ENCODE measurements at places on chromosomes 5 and 9.

GRCh38 chr5:140764177-140764973, 21.6 kb upstream of the PCDHA1 start:
- no peak for DNase-seq

- DNase-seq: no peak
Observed at GRCh38 chr5:17403695-17404490, 94.1 kb upstream of the TAF11L2 start.

DNA sequence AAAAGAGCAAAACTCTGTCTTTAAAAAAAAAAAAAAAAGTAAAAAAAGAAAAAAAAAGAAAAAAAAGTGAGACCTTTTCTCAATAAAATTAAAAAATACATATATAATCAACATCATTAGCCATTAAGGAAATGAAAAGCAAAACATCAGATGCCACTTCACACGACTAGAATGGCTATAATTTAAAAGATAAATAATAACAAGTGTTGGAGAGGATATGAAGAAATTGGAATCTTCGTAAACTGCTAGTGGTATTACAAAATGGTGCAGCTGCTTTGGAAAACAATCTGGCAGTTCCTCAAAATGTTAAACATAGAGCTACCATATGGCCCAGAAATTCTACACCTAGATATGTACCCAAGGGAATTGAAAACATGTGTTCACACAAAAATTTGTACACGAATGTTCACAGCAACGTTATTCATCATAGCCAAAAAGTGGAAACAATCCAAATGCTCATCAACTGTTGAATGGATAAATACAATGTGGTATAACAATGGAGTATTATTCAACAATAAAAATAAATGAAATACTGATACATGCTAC, 45.3 kb upstream of the SIL1 start:
- DNase-seq: no peak

DNA sequence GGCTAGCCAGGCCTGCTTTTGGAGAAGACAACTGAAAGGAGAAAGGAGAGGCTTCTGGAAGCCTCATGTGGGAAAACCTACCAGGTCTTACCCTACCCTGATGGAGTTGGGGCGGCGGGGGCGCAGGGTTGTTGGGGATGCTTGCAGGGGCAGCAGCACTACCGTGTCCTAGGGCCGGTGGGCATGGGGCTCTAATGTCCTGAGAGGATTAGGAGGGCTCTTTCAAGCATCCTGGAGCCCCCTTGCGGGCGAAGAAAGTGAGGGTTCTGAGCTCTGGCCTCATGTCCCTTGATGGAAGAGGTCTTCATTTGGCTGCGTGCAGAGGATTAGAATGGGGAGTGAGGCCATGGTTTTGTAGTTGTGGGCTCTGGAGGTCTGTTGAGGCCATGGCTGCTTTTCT, 86.9 kb upstream of the PITX1 start:
- no peak for DNase-seq

DNA sequence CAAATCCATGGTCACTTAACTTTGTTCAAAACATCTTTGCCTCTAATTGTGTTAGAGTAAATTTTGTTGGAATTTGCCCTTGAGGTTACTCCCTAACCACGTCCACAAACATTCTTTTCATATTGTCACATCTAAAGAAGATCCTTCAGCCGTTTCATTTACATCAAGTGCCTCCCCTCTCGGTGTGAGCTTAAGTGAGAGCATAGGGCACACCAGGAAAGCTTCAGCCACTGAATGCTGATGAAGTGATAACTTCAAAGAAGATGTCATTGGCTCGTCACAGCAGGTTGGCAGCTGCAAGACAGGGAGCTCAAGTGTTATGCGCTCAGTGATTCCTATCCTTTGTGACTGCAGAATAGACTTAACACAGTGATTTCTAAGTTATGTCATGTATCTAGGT, 49.6 kb upstream of the ADAMTS19 start:
- no peak for DNase-seq

DNA sequence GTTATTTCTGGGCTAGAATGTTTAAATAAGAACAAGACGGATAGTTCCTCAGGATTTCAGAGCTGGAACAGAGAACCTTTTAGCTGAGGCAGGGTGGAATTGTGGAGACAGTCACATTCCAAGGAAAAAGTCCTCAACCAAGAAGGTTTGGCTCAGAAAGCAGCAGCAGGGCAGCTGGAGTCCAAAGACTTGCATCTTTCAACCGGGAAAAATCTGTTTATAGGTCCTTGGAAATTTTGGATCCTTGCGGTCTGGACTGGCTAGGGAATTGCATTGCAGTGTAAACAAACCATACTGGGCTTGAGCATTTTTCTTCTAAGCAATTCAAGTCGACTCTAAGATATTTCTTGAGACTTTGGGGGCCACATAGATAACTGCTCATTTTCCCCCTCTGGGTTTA, 40.8 kb upstream of the HMHB1 start:
- no peak for DNase-seq

DNA sequence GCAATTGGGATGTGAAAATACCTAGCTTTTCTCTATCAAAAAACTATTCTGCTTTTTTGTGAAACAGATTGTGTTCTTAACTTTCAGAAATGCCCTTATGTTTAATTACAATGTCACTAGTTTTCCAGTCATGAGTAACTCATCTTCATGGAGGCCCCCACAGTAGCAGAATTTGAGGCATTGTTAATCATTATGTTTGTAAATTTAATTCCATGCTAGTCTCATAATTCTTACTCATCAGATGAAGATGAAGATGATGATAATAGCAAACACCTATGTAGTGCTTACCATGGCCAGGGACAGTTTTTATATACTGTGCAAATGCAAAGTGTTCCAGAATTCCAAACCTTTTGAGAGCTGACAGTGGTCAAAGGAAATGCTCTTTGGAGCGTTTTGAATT, 27.7 kb upstream of the F2R start:
- no peak for DNase-seq

DNA sequence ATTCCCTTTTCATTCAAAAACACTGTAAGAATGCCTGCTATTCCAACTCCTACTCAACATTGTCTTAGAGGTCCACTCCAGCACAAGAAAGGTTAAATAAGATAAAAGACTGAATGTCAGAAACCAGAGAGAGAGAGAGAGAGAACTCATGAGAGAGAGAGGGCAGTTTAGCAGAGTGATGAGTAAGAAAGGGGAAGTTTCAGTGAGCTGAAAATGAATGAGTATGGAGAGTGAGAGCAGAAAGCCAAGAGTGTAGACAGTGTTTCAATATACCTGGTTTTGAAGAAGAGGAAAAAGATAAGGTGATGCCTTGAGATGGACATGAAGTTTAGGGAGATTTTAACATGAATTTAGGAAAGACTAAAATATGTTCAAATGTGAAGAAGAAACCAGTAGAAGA, 528.0 kb upstream of the SEMA6A start:
- no peak for DNase-seq

- no peak for DNase-seq
Observed at GRCh38 chr5:142860270-142860669, 90.1 kb downstream of the ARHGAP26 start.

DNA sequence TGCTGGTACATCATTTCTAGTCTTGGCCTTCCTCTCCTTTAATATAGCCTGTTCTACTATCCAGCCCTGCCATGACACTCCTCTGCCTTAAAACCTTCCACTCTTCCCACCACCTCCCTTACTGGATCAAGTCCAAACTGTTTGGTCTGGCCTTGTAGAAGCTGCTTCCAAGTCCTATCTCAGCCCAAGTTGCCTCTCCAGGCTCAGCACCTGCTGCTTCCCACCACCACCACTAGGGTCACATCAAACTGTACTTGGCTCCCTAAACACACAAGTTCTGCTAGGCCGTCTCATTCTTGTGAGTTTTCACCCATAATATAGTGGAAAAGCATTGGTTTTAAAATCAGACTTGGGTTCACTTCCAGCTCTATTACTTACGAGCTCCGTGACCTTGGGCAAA, 1.4 kb downstream of the NDUFA8 start:
- peak; percentile 39 for DNase-seq

- DNase-seq: no peak
Observed at GRCh38 chr5:143837306-143837848, 25.4 kb downstream of the HMHB1 start.

GRCh38 chr5:14441641-14442040, 140.0 kb upstream of the OTULINL start:
- no peak for DNase-seq

DNA sequence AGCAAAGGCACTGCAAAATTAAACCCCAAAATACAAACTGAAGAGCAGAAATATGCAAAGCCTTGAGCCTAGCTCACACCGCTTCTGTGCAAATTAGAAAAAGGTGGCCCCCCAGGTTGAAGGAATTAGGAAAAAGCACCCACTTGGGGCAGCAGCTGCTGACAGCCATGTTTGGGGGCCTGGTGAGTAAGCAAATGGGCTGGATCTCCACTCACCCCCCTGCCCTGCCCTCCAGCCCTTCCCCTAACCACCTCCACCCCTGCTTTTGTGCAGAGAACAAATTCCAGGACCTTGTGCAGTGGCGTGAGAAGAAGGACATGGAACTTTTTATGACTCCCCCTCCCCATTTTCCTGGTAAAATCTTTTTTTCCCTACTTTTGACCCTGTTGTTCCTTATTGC, 92.0 kb upstream of the DNAH5 start:
- no peak for DNase-seq

DNA sequence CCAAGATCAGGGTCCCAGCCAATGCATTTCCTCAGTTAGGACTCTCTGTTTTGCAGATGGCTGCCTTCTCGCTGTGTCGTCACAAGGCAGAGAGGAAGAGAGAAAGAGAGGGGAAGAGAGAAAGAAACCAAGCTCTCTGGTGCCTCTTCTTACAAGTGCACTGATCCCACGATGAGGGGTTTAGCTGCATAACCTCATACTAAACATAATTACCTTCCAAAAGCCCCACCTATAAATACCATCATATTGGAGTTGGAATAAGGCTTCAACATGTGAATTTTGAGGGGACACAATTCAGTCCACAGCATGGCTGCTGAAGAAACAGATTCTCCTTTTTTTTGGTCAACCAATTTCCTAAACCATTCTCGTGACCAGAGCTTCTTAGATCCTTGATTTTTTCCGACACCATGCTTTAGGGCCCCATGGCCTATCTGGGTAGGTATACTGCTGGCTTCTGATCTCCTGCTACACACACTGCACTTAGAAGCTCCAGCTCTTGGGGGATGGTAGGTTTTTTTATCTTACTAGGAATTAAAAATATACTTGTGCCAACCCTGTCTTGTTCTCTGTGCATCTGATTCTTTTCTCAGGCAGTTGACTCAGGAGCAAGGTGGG, 5.1 kb downstream of the CAMK4 start:
- no peak for DNase-seq

- no peak for DNase-seq
Observed at GRCh38 chr5:34556509-34556782, 99.7 kb upstream of the RAI14 start.

GRCh38 chr9:122261469-122261881, 3.2 kb downstream of the RBM18 start:
- DNase-seq: peak; percentile 41
